Activated CD4-positive, alpha-beta T cell treated with anti-CD3 and anti-CD28 coated beads, Interleukin-2, amount 50 U/mL, for 24 hours (primary cell): ENCODE measurements at places on chromosomes 2 and 18.

- DNase-seq, result no peak
Observed at GRCh38 chr2:103161456-103162289, 399.8 kb downstream of the TMEM182 start.

DNA sequence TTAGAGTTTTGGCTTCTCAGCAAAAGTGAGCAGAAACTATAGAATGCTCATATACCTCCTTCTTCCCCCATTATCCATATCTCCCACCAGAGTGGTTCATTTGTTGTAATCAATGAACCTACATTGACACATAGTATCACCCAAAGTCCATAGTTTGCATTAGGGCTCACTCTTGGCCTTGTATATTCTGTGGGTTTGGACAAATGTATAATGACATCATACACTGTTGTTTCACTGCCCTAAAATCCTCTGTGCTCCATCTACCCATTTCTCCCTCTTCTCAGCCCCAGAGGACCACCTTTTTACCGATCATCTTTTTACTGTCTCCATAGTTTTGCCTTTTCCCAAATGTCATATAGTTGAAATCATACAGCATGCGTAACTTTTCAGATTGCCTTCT, 24.1 kb downstream of the ZFP36L2 start:
- DNase-seq, result no peak

- DNase-seq, result no peak
Observed at GRCh38 chr2:191899410-191899809, 52.5 kb upstream of the CAVIN2 start.

GRCh38 chr2:224404796-224405195, 2.9 kb upstream of the FAM124B start:
- DNase-seq, result no peak

DNA sequence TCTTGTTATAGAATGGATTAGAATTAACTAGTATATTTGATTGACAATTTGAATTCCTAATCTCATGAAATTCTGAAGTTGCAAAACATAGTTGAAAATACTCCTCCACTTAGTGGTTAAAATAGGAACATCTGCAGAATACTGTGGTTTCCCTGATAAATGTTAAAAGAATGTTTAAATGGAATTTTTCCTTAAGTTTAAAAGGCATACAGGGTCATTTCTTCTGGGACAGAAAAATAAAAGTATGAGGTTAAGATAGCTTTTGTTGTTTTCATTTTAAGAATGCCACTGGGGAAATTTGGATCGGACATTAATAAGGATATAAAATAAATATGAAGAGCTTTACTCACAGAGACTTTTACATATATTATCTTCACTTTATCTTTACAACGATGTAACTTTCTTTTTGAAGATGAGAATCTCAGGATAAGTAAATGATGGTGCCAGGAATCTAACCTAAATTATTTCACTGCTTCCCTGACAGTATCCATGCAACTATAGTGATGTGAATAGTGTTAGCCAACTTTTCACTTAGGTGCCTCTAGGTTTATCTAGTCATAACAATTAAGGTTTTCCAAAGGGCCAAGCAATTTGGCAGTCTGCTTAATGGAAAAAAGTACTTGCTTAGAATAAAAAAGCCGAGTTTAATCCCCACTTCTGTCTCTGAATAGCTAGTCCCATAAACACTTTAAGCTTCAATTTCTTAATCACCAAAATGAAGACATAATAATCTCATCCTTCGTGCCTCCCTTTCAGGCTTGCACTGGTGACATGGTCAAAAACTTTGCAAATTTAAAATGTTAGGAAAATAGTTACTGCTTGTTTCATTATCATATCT, 151.8 kb upstream of the STK17B start:
- no peak for DNase-seq

DNA sequence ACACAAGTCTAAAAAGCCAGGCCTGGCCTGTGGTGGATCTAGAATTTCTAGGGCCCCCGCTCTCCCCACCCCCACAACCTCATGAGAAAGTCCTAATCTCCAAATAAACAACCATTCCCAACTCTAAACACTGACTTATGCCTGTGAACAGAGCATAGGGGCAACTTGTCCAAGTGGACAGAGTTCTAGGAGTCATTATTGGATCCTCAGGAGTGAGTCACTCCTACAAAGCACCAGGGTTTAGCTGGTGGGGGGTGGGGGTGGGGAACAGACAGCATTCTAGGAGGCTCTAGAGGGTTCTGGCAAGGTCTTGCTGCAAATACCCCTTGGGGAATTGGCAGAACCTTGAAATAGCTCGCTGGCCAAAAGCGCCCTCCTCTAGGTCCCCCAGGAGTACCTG, 83.3 kb downstream of the ZCCHC2 start:
- DNase-seq, result no peak

DNA sequence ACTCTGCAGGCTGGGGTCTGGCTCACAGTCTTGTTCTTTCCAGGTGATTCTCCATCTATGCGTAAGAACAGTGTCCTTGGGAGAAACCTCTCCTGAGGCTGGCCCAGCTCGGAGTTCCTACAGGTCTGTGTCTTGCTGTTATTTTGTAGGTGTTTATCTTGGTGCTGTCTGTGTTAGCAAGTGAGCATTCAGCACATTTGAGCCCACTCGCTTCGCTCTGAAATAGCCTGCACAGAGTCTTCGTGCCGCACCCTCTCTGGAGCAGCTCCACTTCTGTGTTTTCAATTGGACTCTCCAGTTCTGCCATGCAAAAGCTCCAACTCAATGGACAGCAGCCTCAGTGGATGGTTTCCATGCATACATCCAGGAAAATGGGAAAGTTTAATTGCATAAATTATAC, 378.2 kb upstream of the ST6GAL2 start:
- no peak for DNase-seq

DNA sequence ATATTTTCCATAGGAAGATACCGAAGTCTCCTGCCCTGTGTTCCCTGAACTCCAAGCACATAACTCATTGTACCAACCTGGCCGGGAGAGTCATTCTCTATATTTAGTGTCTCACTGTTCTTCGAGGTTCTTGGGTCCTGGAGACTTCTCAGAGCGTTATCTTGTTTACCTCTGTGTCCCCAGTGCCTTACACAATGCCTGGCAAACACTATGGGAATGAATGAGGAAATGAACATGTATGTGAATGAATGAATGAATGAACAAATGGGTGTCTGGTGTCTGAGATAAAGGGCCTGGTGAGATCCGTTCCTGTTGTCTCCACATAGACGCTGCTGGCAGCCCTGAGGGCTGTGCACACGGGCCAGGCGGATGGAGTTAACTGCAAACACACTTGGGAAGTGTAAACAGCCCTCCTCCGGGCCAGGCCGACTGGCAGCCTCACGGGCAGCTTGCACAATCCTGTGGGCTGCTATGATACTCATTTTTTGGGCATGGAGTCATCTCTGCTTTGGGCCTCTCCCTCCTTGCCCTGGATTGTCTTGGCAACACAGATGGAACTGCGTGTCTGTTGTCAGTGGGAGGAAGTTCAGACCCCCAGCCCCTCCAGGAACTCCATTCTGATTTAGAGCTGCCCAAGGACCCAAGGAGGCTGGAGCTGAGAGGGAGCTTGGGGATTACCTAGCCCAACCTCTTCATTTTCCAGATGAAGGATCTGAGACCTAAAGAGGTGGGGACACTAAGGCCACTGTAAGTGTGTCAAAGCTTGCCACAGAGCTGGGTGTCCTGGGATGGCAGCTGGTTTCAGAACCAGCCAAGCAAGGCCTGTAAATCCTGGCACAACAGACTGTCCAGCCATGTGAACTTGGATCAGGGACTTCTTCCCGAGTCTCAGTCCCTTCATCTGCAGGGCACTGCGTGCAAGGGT, 124.4 kb downstream of the INHBB start:
- no peak for DNase-seq

GRCh38 chr2:234881413-234882241, 70.2 kb upstream of the SH3BP4 start:
- no peak for DNase-seq

GRCh38 chr2:95391641-95392310, 10.7 kb upstream of the FAHD2A start:
- DNase-seq, result no peak

DNA sequence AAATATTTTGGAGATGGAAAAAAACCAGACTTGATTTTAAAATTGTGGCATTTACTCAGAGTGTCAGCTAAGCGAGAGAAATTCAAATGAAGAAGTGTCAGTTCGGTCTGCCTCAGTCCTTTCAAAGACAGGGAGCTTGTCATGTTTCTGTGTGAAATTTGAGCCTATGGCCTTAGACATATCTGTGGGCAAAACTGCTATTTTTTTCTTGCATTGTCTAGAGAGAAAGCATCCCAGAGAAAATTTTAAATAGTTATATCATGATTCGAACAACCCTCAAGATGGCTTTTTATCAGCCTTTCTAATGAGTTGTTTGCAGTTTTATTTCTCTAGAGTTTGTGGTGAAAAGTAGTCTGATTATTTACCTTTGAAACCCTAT, 50.2 kb upstream of the KCNE4 start:
- DNase-seq, result no peak

- no peak for DNase-seq
Observed at GRCh38 chr2:172085460-172086159, at the start of gene DLX1. Gene DLX1, plus strand, starts transcription at chr2:172085507. Its CDS starts 171 bp downstream, at chr2:172085678.

- DNase-seq, result no peak
Observed at GRCh38 chr2:147867050-147867449, 22.2 kb downstream of the ACVR2A start.

GRCh38 chr2:157923598-157924217, 47.6 kb upstream of the ACVR1 start:
- no peak for DNase-seq

DNA sequence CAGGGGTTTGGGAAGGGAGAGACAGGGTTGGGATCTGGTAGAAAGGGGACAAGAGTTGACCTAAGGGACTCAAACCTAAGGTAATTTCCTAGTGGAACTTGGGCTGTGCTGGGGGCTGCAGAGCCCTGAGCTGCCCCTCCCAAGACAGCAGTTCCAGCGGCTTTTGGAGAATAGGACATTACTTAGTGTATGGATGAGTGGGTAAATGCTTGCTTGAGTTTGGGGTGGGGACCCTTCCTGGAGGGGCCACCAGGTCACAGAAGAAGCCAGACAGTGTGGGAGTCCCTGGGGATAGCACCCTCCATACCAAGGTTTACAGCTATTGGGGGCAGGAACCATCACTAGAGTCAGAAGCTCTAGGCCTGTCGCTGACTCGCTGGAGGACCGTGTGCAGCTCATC, 111.5 kb downstream of the CAPN13 start:
- no peak for DNase-seq

DNA sequence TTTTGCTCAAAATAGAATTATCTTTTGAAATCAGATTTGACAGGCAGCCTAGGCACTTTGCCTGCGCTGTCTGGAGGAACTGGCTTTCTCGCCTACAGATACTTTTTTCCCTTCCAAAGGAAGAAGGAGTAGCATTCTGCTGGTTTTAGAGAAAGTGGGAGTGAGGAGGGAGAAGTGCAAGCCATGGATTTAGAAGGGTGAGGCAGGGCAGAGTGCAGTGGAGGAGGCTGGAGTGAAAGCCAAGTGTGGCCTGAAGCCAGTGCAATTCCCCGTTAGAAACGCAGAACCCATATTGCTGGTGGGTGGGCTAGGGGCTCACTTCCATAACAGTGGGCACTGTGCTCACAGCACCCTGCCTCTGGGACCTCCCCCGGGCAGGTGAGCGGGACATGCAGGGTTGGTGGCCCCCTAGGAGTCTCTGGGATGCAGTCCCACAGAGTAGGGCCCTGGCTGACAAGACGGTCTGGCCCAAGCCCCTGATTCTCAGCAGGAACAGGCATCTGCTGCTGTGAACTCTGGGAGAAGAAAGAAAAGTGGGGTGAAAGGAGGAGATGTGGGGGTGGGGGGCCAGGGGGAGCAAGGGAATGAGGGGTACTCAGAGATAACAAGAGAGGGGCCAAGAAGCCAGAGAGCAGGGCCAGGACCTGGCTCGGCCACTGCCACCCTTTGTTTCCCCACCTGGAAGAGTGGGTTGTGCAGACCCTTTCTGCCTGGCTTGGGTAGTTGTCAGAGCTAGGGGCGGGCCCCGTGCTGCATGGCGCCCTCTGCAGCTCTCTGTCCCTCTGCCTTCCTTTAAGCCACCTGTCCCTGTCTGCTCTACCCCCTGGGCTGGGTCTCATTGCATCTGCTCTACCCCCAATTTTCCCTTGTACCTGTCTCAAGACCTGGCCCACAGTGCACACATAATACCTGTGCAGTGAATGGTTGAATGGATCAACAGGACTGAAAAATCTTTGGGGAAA, 273.5 kb upstream of the HS6ST1 start:
- DNase-seq, result no peak

DNA sequence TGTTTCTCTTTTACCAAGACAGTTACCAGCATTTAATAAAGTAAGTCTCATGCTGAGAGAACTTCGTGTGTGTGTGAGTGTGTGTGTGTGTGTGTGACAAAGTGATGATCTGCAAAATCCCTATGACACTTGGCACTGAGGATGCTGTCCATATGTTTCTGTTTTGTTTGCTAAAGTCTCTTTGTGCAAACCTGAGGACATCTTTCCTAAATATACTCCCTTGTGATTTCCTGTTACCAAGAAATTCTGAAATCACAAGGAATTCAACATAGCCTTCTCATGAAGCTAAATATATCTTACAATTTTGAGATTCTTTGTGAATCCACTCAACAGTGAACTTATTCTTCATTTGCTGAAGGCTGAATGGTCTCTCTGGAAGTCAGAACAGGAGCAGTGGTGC, 1359.7 kb upstream of the NRXN1 start:
- DNase-seq, result no peak

DNA sequence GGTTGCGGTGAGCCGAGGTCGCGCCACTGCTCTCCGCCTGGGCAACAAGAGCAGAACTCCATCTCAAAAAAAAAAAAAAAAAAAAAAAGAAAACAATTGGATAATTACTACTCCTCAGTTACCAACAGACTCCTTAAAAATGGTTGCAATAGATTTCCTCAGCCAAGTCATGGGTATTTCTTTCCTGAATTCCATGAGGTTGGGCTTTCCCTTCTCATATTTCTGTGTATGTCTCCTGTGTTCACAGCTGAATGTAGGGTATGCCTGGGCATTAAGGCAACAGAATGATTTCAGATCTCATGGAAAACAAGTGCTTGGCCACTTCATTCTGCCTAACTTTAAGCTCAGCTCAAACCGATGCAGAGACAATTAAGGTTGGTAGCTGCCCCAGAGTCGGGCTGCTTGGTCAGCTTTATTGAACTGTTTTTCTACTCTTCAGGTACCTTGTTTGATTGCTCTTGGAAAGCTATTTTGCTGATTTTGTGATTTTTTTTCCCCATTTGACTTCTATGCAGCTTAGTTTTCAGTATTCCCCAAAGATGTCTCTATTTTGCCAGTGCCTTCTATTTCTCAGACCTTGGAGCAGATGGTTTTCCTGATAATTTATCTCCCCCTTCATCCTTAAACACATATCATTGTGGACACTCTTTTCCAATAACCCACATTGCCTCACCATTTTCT, 24.8 kb downstream of the KIF5C start:
- no peak for DNase-seq

DNA sequence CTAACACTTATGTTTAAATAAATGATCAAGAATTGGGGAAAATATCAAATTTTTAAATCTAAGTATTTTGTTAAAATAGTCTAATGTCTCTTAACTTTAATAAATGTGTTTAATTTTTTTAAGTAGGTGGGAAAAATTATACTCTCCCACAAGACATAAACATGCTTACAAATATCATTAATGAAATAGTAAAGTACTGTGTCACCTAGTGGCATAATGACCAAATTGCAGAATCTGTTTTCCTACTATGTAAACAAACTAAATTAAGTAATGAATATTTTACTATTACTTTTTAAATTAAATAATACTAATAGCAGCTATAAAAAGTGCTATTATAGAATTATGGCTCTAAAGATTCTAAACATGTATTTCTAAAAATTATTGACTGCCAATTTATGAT, 52.0 kb upstream of the CHAC2 start:
- DNase-seq, result no peak

- DNase-seq, result no peak
Observed at GRCh38 chr2:69917852-69918251, 2.9 kb downstream of the MXD1 start.
